Activated T-helper 17 cell treated with anti-CD3 and anti-CD28 coated beads, Interleukin-2, amount 50 U/mL, for 72 hours (primary cell): ENCODE measurements at places on chromosomes 2 and 18. TPM values are rescaled to one million over a fixed set of nuclear protein-coding genes. Genes with fewer than 3 reads are reported as not detected.

GRCh38 chr2:160141419-160141818, 58.7 kb downstream of the ITGB6 start:
- no peak for ATAC-seq

The PAX8 gene
- total RNA-seq = 1.6 TPM

DNA sequence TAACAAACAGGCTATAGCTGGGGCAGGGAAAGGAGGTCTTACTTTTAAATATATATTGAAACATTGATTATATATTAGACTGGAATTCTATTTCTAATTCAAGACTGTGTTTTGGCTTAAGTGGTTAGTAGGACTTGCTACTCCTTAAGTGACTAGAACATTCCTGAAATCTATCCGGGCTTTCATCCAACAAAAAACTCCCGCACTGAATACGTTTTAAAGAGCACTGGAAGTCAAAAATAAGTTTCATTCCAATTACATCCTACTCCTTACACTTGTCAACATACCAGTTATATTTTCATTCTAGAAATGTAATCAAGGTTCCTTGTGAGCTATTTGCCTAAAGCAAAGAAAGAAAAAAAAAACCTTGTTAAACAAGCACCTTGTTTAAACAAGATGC, 204.6 kb downstream of the SP3 start:
- ATAC-seq = no peak

- ATAC-seq = peak; percentile 53
These were observed 2.4 kb downstream of the SPRED2 start for GRCh38 chr2:65429786-65430602.

- ATAC-seq = no peak
These were observed 58.3 kb downstream of the ID2 start for GRCh38 chr2:8740136-8740535.

The SPDYA gene
- total RNA-seq = 3.3 TPM
